Neuronal stem cell (in vitro differentiated cells): ENCODE measurements at places on chromosomes 3 and 15.

GRCh38 chr3:20316238-20316637 lies 130.2 kb upstream of the SGO1 start:
- no peaks in the 10 kb centered on the region for H3K36me3 ChIP-seq
- DNase-seq = no peak
- H3K4me1 ChIP-seq = no peaks in the 10 kb centered on the region
- no peak overlapping the region for H3K27ac ChIP-seq

GRCh38 chr3:130582457-130583153 lies 65.6 kb downstream of the COL6A6 start:
- no peak for DNase-seq
- H3K36me3 ChIP-seq = no peaks in the 10 kb centered on the region
- H3K27me3 ChIP-seq = no peaks in the 10 kb centered on the region
- H3K4me3 ChIP-seq = no peak overlapping the region
- no peak overlapping the region for H3K27ac ChIP-seq

- no peaks in the 10 kb centered on the region for H3K27me3 ChIP-seq
- no peak for DNase-seq
- no peak overlapping the region for H3K4me3 ChIP-seq
- no peak overlapping the region for H3K27ac ChIP-seq
Measured at GRCh38 chr3:34444137-34444536, 645.7 kb downstream of the PDCD6IP start.

GRCh38 chr3:32089476-32089875 lies 16.9 kb upstream of the GPD1L start:
- H3K36me3 ChIP-seq = no peaks in the 10 kb centered on the region
- H3K27me3 ChIP-seq = no peaks in the 10 kb centered on the region
- H3K27ac ChIP-seq = no peak overlapping the region
- no peaks in the 10 kb centered on the region for H3K4me1 ChIP-seq
- no peak overlapping the region for H3K4me3 ChIP-seq

- DNase-seq = no peak
- H3K27ac ChIP-seq = no peak overlapping the region
- no peaks in the 10 kb centered on the region for H3K27me3 ChIP-seq
- peaks cover 12% of the 10 kb centered on the region for H3K4me1 ChIP-seq
- no peaks in the 10 kb centered on the region for H3K36me3 ChIP-seq
Measured at GRCh38 chr15:89203705-89204273, 17.6 kb downstream of the RLBP1 start.

- no peak overlapping the region for H3K27ac ChIP-seq
- no peaks in the 10 kb centered on the region for H3K36me3 ChIP-seq
- H3K4me1 ChIP-seq = no peaks in the 10 kb centered on the region
- no peaks in the 10 kb centered on the region for H3K27me3 ChIP-seq
- DNase-seq = no peak
- H3K4me3 ChIP-seq = no peak overlapping the region
Measured at GRCh38 chr15:42528970-42529369, 19.6 kb downstream of the LRRC57 start.

GRCh38 chr15:47184003-47184907 lies 533.0 kb upstream of the SEMA6D start:
- DNase-seq = peak; percentile 41
- no peaks in the 10 kb centered on the region for H3K36me3 ChIP-seq
- H3K27ac ChIP-seq = no peak overlapping the region
- no peaks in the 10 kb centered on the region for H3K27me3 ChIP-seq

DNA sequence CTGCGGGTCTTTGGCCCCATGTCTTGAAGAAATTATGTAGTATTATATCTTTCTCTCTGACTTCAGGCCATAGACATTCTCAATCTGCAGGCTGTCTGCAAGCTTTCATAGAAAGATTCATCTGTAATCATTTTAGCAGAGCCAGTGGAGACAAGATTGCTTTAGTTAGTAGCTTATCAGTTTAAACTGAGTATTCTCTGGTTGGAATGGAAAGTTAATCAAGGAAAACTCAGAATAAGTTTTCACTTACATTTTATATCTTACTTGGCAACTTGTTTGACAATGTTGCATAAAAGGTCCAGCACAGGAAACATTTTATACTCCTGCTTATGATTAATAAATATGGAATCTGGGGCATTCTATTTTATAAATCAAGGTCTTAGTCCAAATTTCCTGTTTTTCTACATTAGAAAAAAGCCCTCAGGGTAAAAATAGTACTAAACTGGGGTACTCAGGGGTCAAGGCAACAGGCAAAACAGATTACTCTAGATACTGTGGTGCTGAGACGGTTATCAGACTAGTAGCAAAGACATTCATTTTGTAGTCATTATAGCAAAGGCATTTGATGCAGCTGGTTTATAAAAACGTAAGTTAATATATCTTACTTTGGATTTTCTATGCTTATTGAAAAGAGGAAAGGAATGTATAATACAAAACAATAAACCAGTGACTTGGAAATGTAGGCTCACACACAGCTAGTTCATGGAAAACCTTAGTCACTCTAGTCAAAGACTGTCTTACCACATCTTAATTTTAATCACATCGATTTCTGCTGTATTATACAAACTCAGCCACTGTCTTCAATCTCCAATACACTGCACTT lies 45.2 kb upstream of the FILIP1L start:
- no peaks in the 10 kb centered on the region for H3K27me3 ChIP-seq
- H3K4me1 ChIP-seq = no peaks in the 10 kb centered on the region
- no peak overlapping the region for H3K27ac ChIP-seq
- no peaks in the 10 kb centered on the region for H3K36me3 ChIP-seq

- no peaks in the 10 kb centered on the region for H3K36me3 ChIP-seq
- no peak overlapping the region for H3K4me3 ChIP-seq
Measured at GRCh38 chr3:10417847-10418246, 87.5 kb downstream of the ATP2B2 start.

DNA sequence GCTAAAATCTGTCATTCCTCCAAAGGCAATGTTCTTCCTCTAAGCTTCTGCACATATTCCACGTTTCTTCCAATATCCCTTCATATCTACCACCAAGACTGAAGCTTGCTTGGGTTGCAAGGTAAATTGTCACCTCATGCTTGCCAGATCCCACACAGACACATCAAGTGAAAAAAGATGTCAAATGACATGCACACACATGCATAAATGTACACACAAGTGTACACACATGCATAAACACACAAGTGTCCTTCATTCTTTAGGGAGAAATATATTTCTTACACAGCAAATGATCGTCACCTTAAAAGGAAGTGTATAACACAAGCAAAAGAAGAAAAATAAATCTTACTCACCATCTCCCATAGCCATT lies 59.4 kb downstream of the CLASP2 start:
- H3K27me3 ChIP-seq = no peaks in the 10 kb centered on the region
- H3K27ac ChIP-seq = peak overlapping the region; percentile 84

DNA sequence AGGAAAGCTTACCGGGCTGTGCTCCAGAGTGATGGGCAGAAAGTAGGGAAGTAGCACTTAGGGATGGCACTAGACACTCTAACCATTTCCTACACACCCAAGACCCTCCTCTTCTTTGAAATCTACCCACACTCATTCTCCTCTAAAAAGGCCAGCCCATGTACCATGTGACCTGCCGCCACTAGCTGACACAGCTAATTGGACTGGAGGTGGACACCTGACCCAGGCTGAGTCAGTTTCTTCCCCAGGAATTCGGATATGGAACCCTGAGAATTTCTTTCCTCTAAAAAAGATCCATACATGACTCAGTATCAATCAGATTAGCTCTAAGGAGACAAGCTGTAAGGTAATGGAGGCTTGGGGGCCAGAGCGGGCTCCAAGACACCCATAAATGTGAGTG lies 60.1 kb downstream of the DCLK3 start:
- no peaks in the 10 kb centered on the region for H3K4me1 ChIP-seq
- no peak overlapping the region for H3K4me3 ChIP-seq
- H3K27me3 ChIP-seq = no peaks in the 10 kb centered on the region

- H3K27me3 ChIP-seq = no peaks in the 10 kb centered on the region
- no peak overlapping the region for H3K27ac ChIP-seq
- no peak overlapping the region for H3K4me3 ChIP-seq
- H3K4me1 ChIP-seq = peaks cover 2% of the 10 kb centered on the region
- no peak for DNase-seq
- no peaks in the 10 kb centered on the region for H3K36me3 ChIP-seq
Measured at GRCh38 chr3:56775838-56776555, 25.8 kb downstream of the ARHGEF3 start.

DNA sequence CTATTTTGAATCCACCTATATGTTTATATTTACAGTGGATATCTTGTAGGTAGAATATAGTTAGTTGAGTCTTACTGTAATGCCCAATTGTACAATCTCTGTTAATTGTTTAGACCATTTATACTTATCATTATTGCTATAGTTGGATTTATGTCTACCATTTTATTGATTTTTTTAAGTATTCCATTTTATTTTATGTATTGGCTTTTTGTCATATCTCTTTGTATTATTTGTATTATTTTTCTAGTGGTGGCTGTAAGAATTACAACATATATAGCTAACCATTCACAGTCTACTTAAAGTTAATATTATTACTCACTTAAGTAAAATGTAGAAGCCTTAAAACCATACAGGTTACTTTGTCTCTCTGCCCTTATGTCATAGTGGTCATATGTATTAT lies 46.1 kb downstream of the SLC2A2 start:
- no peak overlapping the region for H3K27ac ChIP-seq
- H3K27me3 ChIP-seq = no peaks in the 10 kb centered on the region
- H3K4me3 ChIP-seq = no peak overlapping the region
